ENCODE measurements at places on chromosomes 12 and 14. TPM values are rescaled to one million over a fixed set of nuclear protein-coding genes. Genes with fewer than 3 reads are reported as not detected.
A peak's percentile ranks its signal among the peaks of the same experiment; 100 is the strongest.

- peaks cover 2% of the 10 kb centered on the region for H3K4me1 ChIP-seq
- peak overlapping the region; percentile 62 for H3K27ac ChIP-seq
- no peak overlapping the region for H3K4me3 ChIP-seq
- DNase-seq: peak; percentile 78
Measured at GRCh38 chr12:50110127-50110761, 1.8 kb upstream of the COX14 start.

DNA sequence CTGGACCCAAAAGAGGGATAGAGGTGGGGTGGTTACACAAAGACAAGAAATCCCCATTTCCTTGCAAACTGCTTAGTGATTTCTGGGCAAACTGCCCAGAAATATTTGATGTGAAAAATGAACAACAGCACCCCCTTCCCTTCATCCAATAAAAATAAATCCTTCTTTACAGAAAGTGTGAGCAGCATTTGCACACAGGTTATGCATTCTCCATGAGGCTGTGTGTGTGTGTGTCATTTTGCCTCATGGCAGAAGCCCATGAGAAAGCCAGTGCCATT is 17.2 kb upstream of the NRXN3 start:
- H3K27ac ChIP-seq: no peak overlapping the region
- no peaks in the 10 kb centered on the region for H3K36me3 ChIP-seq
- DNase-seq: no peak
- no peak overlapping the region for H3K4me3 ChIP-seq

- H3K27me3 ChIP-seq: no peaks in the 10 kb centered on the region
- no peak for DNase-seq
- H3K36me3 ChIP-seq: no peaks in the 10 kb centered on the region
- H3K4me3 ChIP-seq: no peak overlapping the region
- H3K27ac ChIP-seq: no peak overlapping the region
Measured at GRCh38 chr14:79668951-79669350, 542.4 kb downstream of the DIO2 start.

- H3K4me1 ChIP-seq: no peaks in the 10 kb centered on the region
- H3K27me3 ChIP-seq: no peaks in the 10 kb centered on the region
- no peak overlapping the region for H3K4me3 ChIP-seq
- H3K36me3 ChIP-seq: no peaks in the 10 kb centered on the region
- no peak overlapping the region for H3K27ac ChIP-seq
Measured at GRCh38 chr12:58067610-58068387, 126.4 kb downstream of the ATP23 start.

DNA sequence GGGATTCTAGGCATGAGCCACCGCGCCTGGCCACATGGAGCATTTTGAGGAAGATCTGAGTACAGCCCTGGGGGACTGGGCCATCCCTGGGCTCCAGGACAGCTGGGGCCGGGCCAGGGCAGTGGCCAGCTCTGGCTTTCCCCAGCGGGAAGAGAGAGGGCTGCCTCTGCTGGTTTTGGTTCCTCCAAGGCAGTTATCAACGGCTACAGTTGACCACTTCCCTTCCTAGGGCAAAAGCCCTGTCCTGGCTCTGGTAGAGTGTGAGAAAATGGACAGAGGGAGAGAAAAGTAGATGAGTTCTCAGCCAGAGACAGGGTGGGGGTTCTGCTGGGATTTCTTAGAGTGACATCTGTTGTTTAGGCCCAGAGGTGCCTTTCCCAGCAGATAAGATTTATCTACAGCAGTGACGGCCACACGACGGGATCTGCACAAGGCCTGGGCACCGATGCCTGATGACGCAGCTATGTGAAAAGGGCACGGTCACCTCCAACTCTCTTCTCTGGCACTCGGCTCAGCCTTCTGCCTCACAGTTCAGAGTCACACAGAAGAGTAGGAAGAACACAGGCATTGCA is 5.5 kb upstream of the HVCN1 start:
- H3K27ac ChIP-seq: no peak overlapping the region
- H3K4me1 ChIP-seq: no peaks in the 10 kb centered on the region
- H3K4me3 ChIP-seq: no peak overlapping the region
- DNase-seq: no peak
- no peaks in the 10 kb centered on the region for H3K36me3 ChIP-seq

GRCh38 chr12:59122784-59123183 is 202.5 kb upstream of the LRIG3 start:
- H3K4me1 ChIP-seq: peaks cover 9% of the 10 kb centered on the region
- H3K27ac ChIP-seq: no peak overlapping the region
- DNase-seq: no peak
- no peaks in the 10 kb centered on the region for H3K27me3 ChIP-seq
- H3K4me3 ChIP-seq: no peak overlapping the region

The IFNG-AS1 gene
- 0.54 TPM for total RNA-seq

DNA sequence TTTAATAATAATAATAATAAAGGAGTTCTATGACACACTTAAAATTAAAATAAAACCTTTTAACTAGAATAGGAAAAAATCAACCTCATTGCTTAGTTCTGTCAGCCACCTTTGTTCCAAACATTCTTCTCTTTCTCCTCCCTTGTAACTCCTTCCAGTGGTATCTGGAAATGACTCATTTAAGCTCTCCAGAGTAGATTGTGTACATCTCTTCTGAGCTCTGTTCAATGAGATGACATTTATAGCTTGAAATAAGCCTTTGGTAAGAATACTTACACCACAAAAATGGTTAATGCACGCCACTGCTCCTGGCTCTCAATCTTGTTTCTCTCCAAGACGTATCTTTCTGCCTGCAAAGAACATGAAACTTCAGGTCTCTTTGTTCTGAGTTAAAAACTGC is 70.3 kb downstream of the STAB2 start:
- H3K36me3 ChIP-seq: no peaks in the 10 kb centered on the region
- H3K27ac ChIP-seq: no peak overlapping the region
- H3K27me3 ChIP-seq: no peaks in the 10 kb centered on the region
- H3K4me3 ChIP-seq: no peak overlapping the region
- no peaks in the 10 kb centered on the region for H3K4me1 ChIP-seq
